ENCODE measurements at places on chromosomes 12 and 14.

DNA sequence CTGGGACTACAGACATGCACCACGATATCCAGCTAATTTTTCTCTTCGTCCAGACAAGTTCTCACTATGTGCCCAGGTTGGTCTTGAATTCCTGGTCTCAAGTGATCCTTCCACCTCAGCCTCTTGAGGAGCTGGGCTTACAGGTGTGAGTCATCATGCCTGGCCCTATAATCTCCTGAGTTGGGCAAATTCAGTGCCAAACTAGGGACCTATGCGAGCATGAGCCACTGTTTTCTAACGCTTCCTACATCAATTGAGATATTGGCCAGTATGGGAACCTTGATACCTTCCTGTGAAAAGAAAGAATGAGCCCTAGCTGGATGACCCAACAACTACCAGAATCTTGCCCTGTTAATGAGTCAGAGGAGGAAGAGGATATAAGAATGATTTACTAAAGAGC, 585.2 kb downstream of the C12orf50 start:
- no peaks in the 10 kb centered on the region for H3K27me3 ChIP-seq
- DNase-seq = no peak
- no peak overlapping the region for H3K27ac ChIP-seq
- H3K36me3 ChIP-seq = no peaks in the 10 kb centered on the region
- no peak overlapping the region for H3K4me3 ChIP-seq

GRCh38 chr14:23091294-23092225, 3.4 kb downstream of the ACIN1 start:
- no peak overlapping the region for H3K4me3 ChIP-seq
- peaks cover 33% of the 10 kb centered on the region for H3K36me3 ChIP-seq
- no peaks in the 10 kb centered on the region for H3K27me3 ChIP-seq
- H3K27ac ChIP-seq = no peak overlapping the region
- no peak for DNase-seq

GRCh38 chr12:30763053-30763452, 8.3 kb upstream of the CAPRIN2 start:
- no peaks in the 10 kb centered on the region for H3K36me3 ChIP-seq
- no peak overlapping the region for H3K27ac ChIP-seq
- H3K4me1 ChIP-seq = no peaks in the 10 kb centered on the region
- H3K27me3 ChIP-seq = no peaks in the 10 kb centered on the region
- H3K4me3 ChIP-seq = no peak overlapping the region

DNA sequence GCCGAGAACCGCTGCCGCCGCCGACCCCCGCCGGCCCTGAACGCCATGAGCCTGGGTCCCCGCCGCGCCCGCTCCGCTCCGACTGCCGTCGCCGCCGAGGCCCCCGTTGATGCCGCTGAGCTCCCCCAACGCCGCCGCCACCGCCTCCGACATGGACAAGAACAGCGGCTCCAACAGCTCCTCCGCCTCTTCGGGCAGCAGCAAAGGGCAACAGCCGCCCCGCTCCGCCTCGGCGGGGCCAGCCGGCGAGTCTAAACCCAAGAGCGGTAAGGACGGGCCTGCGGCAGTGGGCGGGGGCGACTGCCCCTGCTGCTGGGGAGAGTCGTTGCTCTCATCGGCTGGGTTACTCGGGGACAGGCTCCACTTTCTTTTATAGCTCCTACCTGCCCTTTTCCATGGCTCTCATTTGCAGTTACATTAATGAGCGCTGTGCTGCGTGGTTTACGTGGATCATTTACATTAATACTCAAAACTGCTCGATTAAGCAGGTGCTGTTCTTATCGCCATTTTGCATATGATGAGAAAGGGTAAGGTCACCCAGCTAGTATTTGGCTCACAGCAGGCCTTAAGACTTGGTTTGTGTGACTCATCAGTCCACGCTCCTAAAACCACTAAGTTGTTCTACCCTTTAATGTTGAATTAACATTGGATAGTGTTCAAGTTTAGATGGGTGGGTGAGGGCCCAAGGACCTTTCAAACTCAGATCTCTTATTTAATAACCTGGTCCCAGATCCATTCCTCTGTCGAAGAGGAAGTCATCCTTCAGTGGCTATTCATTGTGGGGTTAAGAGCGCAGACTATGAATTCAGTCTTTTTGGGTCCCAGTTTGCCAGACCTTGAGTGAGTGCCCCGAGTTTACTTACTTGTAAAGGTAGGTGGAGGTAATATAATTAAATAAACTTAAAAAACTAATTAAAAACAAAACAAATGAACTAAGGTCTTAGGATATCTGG, 823 bp downstream of the RNF10 start:
- H3K4me3 ChIP-seq = peak overlapping the region; percentile 88
- H3K27ac ChIP-seq = peak overlapping the region; percentile 99
- no peak for DNase-seq
- no peaks in the 10 kb centered on the region for H3K36me3 ChIP-seq
- H3K4me1 ChIP-seq = no peaks in the 10 kb centered on the region

GRCh38 chr12:80925237-80925636, 12.5 kb downstream of the LIN7A start:
- H3K27me3 ChIP-seq = no peaks in the 10 kb centered on the region
- H3K4me3 ChIP-seq = no peak overlapping the region
- no peaks in the 10 kb centered on the region for H3K4me1 ChIP-seq
- no peak for DNase-seq
- no peak overlapping the region for H3K27ac ChIP-seq

DNA sequence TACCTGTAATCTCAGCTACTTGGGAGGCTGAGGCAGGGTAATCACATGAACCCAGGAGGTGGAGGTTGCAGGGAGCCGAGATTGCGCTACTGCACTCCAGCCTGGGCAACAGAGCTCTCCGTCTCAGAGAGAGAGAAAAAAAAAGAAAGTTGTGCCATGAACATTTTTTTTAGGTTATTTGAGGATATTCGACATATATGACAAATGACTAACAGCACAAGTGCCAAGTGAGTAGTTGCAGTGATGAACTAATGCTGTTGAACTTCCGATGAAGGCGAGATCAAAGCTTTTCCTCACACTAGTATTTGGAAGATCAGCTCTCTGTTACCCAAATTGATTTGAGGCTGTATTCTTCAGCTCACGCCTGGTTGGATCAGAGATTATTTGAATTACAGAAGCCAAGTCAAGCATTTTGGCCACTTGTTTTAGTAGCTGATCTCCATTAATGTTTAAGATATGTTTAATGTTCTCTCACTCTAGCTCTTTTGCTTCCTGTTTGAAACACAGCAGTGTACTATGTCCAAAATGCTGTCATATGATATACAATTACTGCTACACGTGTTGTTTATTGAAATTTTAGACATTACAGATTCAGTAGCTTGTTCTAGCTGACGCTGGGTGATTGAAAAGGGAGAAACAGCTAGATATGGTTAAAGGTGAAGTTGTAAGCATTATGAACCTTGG, 43.4 kb downstream of the WDR20 start:
- H3K4me1 ChIP-seq = peaks cover 54% of the 10 kb centered on the region
- H3K36me3 ChIP-seq = no peaks in the 10 kb centered on the region
- H3K27ac ChIP-seq = no peak overlapping the region
- DNase-seq = peak; percentile 8
- no peaks in the 10 kb centered on the region for H3K27me3 ChIP-seq

Data from sigmoid colon (tissue), 7 donors.